ENCODE measurements at places on chromosomes 11 and 22.

DNA sequence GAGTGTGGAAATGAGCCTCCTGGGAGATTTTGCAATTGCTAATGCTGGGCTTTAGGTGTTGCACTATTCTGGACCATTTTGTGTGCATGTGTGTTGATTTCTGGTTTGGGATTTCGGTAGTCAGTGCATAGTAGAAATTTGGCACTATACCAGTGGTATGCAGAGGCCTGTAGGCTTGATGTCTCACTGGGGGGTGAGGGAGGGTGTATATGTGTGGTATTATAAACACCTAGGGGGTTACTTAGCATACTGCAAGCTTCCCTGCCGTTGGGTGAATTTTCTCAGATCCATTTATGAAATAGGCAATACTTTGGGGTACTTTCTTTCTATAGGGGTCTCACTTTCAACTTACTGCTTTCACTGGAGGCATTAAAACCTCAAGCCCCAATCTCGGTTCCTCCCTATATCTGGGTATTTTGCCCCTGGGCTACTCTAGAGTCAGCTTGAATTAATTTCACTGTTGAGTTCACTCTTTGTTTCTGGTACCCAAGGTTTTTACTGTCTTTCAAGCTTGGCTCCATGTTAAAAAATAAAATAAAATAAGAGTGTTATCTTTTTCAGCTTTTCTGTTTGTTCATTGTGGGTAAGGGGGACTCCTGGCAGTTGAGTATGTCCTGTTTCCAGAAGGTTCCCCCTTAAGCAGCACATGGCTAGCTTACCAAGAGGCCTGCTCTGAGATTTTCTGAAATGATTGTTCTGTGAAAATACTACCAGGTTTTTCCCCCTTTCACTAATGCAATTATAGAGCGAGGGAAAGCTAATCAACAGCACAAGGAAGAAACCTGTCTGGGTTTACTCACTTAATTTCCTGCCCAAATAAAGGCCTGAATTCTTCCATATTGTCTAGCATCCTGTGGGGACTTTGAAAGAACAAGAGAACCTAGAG lies 45.8 kb downstream of the PPFIBP2 start:
- DNase-seq = no peak

DNA sequence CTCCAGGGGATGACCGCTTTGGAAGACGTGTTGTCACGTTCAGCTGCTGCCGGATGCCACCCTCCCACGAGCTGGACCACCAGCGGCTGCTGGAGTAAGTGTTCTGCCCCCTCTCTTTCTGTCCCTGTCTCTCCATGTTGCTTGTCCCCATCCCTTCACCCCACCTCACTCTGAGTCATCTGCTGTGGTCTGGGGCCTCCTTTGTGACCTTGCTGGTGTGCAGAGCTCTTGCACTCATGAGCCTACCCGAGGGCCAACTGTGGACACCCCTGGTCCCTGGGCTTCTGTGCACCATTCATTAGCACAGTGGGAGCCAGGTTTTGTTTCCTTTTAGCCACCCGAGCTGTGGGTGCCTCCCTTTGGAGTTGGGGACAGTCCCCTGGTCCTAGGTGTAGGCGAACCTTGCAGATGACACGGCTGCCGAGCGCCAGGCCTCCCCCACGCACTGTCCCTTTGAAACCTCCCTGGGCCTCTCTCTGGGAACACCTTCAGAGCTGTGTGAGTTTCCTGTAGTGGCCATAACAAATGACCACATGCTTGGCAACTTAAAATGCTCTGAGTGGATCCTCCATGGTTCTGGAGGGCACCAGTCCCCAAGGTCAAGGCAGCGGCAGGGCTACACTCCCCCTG lies 49.8 kb downstream of the ARHGAP8 start:
- DNase-seq = no peak

DNA sequence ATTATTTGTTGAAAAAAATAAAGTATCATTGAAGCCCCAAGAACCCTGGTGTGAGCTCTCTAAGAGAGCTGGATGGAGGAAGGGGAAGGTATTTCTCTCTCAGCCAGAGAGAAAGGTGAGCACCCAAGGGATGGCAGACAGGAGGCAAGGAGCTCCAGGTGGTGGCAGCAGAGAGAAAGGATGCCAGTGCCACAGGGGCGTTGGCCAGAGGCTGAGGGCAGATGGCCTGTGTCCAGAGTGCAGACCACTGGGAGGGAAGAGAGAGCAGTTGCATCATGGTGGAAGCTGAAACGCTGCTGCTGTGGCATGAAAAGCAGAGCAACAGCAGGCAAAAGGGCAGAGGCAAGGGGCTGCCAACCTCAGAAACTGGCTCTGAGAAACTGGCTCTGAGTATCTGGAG lies 8.5 kb downstream of the SPON1 start:
- DNase-seq = no peak

GRCh38 chr22:36816339-36816635 lies 548 bp downstream of the PVALB start:
- no peak for DNase-seq

- no peak for DNase-seq
Observed at GRCh38 chr11:74282421-74282820, 29.0 kb downstream of the P4HA3 start.

DNA sequence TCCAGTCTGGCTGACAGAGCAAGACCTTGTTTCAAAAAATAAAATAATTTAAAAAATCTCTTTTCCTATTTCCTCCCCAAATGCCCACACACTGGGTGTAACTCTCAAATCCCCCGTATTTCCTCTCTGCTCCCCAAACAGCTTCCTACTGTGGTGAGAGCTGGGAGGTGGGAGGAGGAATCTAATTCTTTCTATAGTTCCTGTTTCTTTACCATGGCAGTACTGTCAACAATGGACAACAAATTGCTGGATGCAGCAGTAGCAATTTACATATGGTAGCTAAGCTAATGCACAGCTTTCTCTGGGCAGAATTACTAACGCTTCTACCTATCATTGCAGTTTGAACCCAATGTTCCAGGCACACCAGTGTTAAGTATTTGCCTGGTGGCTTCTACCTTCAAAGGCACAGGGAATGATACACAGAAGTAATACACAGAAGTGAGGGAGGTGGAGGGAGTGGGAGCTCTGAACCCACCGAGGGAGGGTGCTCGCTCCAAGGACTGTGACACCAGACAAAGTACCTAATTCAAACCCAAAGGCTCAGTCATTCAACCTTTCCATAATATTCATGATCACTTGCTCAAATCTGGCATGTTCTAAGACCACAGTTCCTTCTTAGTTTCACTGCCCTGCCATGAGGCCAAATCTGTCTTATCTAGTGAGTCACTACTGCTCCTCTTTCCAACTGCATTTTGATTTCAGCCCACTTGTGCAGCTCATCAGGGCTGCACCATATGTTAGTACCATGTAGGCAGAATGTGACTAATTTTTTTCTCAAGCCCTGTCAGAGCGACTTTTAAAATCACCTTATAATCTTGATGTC lies 37.9 kb downstream of the CELF1 start:
- no peak for DNase-seq

DNA sequence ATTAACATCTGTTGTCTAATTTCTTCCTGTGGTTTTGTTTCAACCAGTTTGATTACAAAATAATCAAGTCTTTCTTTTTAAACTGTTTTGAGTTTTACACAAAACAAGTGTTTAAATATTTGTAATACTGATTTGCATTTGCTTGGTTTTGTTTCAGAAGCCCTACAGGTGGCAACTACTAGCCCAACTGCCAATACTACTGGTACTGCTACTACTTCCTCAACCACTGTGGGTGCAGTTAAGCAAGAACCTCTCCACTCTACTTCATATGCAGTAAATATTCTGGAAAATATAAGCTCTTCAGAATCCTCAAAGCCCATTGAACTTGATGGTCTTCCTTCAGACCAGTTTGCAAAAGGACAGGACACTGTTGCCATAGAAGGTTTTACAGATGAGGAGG lies 61.1 kb downstream of the QSER1 start:
- DNase-seq = no peak

DNA sequence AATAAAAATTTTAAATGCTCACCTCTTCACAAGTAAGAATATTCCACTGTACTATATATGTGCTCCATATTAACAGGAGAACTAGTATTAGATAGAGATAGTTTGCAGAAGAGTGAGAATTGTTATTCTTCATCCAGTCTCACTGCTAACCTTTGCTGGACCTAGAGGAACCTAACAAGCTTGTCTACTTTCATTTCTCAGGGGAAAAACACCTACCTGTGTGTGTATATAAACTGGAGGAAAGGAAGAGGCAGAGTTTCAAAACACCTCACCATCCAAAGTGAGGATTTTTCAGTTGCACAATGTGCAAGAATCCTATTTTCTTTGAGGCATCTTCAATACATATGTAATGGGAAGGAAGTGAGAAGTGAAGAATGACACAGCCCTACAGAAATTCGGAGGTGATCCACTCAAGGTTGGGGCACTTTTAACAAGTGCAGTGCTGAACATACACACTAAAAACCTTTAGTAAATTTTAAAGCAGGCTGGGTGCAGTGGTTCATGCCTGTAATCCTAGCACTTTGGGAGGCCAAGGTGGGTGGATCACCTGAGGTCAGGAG lies 52.4 kb downstream of the SYTL2 start:
- no peak for DNase-seq

DNA sequence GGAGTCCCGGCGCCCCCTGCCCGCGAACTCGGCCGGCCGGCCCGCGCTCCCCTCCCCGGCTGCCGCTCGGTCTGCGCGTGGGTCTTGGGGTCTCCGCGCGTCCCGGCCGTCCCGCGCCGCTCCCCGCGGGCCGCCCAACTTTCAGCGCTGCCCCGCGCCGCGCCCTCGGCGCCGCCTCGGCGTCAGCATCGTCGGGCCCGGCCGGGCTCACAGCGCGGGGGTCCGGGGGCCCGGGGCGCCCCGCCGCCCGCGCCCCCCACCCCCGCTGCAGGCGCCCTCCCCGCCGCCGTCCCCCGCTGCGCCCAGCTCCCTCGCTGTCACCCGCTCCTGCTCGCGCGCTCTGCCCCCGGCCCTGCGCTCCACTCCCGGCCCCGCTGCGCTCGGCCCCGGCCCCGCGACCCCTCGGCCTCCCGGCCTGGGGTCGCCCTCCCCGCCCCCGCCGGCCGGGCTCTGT lies at the start of gene KCNJ4:
TSS of gene KCNJ4 (minus strand) at position 124 of the 454 bp plus-strand sequence. CDS start 27,067 bp downstream, outside the sequence.
- DNase-seq = no peak

- DNase-seq = no peak
Observed at GRCh38 chr11:1508491-1508891, 21.9 kb upstream of the MOB2 start.

- no peak for DNase-seq
Observed at GRCh38 chr11:92267968-92268367, 43.4 kb downstream of the FAT3 start.

DNA sequence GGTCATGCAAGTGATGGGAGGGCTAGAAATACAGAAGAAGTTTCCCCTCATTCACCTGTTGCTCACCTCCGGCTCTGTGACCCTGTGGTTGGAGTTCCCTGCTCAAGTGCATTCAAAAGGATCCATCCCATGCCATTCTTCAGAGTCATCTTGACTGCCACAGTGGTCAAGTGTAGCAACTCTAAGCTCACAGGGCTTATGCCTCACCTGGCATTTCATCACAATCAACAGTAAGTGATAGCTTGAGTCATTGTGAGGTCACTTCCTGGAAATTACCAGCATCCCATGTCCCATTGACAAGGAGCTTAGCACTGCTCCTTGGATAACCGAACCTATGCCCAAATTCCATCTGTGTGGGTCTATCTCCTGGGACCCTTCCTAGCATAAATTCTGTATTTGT lies 55.6 kb downstream of the OR4C45 start:
- no peak for DNase-seq

DNA sequence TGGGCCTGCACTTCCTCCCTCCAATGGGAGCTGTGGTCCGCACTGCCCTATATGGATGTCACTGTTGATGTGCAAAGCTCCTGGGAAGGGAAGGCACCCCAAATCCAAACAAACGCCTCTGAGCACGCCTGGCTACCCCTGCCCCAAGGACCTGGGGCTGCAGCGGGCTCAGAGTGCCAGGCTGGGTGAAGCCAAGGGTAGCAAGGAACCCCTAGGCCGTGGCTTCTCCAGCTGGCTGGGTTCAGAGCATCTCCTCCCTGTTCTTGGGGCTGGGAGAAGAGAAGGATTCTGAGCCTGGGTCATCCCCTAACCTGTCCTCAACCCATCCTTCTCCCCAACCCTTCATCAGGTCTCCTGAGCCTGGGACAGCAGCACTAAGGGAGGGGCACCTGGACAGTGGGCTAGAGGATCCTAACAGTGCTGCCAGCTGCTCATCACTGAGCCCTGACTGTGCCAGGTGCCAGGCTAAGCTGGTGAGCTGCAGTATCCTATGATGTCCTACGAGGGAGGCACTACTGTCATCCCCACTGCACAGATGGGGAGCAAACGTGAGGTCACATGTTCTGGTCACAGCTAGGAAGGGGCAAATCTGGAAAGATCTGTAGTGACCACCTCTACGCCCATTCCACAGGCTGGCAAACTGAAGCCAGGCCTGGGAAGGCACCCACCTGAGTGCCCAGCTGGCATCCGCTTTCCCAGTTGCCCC lies 3.0 kb downstream of the SSTR3 start:
- DNase-seq = no peak

DNA sequence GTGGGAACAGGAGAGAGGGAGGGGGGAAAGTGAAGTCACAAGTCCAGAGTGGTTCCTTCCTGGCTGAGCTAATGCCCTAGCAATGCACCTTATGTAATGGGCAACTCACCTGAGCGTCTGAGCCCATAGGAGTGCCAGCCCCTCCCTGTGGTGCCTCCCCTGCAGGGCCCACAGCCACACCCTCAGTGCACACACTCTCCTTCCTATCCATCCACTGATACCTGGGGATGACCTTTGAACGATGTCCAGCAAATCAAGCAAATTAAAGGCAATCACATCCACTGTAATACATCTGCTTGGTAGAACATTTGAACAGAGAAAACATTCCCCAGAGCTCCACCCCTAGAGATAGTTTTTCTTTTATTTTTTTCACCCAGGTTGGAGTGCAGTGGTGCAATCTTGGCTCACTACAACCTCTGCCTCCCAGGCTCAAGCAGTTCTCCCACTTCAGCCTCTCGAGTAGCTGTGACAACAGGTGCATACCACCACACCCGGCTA lies 19.6 kb upstream of the MICAL2 start:
- DNase-seq = no peak

DNA sequence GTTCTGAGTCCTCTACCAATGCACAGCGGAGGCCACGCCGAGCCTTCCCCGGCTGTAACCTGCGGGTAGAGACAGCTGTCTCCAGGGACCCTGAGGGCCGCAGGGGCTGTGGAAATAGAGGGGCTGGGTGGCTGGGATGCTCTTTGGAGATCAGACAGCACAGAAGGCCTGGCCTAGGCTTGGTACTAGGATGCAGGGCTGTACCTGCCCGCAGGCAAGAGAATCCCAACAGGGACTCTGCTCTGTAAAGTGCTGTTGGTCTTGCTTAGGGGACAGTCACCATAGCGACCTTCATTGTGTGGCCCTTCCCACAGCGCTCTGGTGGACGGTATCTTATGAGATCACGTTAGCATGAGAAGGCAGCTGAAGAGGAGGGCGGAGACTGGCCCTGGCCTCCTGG lies 11.3 kb upstream of the KCNJ5 start:
- no peak for DNase-seq

Data from 8988T (cell line).